CD8-positive, alpha-beta T cell (primary cell): ENCODE measurements at places on chromosomes 7 and 10.

GRCh38 chr7:117319181-117319580, 3.7 kb downstream of the WNT2 start:
- no peak for DNase-seq

GRCh38 chr7:77444123-77444522, 28.0 kb upstream of the GSAP start:
- no peak for DNase-seq

- no peak for DNase-seq
These were observed 15.6 kb downstream of the UBTD1 start for GRCh38 chr10:97514344-97514743.

GRCh38 chr10:70190581-70190980, 20.3 kb upstream of the SAR1A start:
- no peak for DNase-seq

GRCh38 chr7:13949445-13949844, 40.0 kb downstream of the ETV1 start:
- no peak for DNase-seq

DNA sequence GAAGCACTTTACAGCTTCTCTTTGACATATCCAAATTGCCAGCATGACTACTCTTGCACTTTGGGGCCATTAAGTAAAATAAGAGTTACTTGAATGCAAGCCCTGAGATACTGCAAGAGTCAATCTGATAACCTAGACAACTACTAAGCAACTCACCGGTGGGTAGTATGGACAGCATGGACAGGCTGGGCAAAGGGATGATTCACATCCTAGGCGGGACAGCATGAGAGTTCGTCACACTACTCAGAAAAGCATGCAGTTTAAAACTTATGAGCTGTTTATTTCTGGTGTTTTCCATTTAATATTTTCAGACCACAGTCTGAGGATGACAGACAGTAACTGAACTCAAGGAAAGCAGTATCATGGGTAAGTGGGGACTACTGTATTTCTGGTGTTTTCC, 84.0 kb downstream of the ORC5 start:
- no peak for DNase-seq

DNA sequence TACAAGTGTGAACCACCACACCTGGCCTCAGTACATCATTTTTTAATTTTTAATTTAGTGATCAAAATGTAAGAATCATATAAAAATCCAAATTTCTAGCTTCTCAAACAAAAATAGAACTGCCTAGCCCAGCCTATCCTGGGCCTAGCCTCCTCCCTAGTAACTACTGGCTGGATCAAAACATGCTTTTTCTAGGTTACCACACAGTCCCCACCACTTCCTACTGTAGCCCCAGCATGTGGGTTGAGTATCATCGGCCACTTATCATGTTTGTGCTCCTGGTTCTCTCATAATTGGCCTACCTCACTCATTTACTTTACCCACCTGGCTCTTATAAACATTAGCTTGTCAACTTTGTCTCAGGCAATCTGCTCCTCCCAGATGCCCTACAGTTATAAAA, 52.9 kb downstream of the DNAJC12 start:
- DNase-seq: no peak

GRCh38 chr10:27540672-27541071, 36.6 kb downstream of the RAB18 start:
- DNase-seq: no peak

- DNase-seq: no peak
These were observed 52.9 kb upstream of the ZMIZ2 start for GRCh38 chr7:44695756-44696155.

GRCh38 chr7:31493714-31494181, 20.1 kb upstream of the ITPRID1 start:
- no peak for DNase-seq

- no peak for DNase-seq
These were observed 3.9 kb upstream of the NOBOX start for GRCh38 chr7:144407266-144407931.

DNA sequence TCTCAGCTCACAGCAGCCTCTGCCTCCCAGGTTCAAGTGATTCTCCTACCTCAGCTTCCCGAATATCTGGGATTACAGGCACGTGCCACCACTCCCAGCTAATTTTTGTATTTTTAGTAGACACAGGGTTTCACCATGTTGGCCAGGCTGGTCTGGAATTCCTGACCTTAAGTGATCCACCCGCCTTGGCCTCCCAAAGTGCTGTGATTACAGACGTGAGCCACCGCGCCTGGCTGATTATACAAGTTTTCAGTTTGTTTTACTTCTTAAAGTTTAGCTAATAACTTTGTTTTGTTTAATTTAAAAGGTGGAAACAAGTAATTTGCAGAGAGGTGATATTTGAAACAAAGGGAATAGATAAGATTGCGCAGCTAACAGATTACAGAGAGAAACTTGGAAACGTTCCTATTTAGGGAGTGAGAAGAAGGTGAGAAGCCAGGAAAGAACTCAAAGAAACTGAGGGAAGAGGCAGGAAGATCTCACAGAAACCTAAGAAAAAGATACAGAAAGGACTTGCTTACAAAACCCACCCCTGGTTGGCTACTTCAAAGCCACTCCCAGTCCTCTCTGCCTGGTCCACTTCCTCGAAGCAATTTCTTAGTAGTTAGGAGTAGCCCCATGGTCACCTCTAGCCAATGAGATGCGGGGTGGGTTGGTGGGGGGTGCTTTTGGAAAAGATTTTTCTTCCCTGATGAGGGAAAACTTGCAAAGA, 15.0 kb upstream of the PDLIM1 start:
- DNase-seq: no peak

DNA sequence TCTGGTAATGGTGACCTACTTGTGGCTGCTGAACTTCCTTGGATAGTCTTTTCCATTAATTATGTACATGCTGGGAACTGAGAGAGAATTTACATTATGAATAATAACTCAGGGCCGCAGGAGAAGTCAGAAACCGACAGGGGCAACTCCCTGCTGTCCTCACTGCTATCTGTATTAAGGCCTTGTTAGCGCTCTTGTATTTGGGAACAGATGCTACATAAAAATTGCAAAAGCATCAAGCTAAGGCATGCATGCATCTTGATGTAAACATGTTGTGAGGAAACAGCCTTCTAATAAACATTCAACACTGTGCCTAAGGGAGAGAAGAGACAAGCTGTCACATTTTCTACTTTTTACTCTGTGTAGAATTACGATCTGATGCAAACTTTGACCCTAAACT, 158.4 kb downstream of the PARD3 start:
- DNase-seq: no peak

DNA sequence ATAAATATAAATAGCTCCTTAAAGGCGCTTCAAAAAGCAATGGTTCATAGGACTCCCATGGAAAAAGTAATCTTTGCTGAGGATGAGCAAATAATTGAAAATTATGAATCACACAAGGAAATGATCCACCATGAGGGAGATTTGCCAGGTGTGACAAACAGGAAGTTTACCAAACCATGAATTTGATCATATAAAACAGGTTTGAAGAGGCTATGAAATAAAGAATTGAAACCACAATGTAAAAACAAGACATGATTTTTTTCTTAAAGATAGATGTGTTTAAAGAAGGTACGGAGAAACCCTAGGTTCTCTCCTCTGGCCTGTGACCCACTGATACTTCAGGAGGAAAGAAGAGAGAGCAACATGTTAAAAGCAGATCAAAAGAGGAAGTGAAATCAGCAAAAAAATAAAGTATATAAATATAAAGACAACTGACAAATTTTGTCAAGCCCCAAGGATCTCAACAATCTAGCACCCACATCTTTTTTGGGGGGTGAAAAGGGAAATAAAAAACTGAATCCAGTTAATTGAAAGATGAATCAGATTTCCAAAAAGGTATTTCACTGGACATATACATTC, 111.3 kb upstream of the ASAH2 start:
- no peak for DNase-seq

DNA sequence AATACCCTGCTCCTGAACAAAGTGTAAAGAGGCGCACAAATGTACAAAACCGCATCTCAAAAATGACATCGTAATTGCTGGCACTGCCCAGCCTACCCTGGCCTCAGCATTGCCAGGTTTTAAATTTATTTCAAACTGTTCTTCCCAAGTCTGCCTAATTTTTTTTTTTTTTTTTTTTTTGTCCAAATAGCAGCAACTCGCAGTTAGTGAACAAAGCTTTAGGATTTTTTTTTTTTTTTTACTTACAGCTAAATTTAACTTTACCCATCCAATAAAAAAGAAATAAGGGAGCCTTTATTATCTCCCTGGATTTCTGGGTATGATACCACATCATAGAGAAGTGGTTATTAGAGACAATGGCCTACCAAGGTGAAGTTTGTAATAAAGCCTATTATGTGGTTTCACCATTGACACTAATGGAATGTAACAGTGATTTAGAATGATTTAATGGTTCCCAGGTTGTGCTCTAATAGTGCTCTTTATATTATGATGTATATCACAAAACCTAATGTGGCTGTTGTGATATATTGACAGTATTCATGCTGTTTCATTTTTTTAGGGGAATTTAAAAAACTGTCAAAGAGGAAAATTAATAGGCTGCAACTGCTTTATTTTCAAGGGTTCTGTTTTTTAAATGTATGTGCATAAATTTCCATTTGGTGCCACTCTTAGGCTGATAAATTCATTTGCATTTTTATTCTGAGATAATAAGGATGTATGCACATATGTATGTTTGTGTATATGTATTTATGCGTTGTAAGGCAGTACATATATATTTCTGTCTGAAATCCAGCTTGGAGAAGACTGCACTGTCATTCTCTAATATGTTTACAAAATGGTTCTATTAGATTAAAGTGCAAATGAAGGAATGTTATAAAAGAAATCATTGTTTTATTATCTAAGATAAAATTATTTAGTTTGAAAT, 309.0 kb downstream of the TFEC start:
- DNase-seq: no peak

GRCh38 chr7:23343102-23343501, 44.0 kb downstream of the MALSU1 start:
- DNase-seq: no peak

- no peak for DNase-seq
These were observed 95.7 kb downstream of the PLXNA4 start for GRCh38 chr7:132480534-132480933.

- DNase-seq: no peak
These were observed 364.8 kb upstream of the IGFBP3 start for GRCh38 chr7:46285878-46286277.

- no peak for DNase-seq
These were observed 88.1 kb downstream of the HIP1 start for GRCh38 chr7:75650681-75651080.

DNA sequence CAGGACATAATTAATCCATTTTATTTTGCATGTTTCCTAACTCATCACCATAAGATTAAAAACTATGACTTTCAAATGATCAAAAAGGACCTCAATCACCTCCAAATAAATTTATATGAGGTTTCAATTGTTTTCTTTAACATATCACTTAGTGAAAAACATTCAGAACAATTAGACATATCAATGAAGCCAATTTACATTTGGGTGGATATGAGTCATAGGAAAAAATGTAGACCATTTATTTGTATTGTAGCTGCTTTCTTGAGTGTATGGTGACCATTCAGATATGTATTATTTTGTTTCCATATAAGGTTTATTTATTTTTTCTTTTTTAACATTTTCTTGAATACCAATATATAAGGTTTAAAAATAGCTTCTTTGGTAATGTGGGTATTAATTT, 13.3 kb upstream of the EXOC6 start:
- no peak for DNase-seq

DNA sequence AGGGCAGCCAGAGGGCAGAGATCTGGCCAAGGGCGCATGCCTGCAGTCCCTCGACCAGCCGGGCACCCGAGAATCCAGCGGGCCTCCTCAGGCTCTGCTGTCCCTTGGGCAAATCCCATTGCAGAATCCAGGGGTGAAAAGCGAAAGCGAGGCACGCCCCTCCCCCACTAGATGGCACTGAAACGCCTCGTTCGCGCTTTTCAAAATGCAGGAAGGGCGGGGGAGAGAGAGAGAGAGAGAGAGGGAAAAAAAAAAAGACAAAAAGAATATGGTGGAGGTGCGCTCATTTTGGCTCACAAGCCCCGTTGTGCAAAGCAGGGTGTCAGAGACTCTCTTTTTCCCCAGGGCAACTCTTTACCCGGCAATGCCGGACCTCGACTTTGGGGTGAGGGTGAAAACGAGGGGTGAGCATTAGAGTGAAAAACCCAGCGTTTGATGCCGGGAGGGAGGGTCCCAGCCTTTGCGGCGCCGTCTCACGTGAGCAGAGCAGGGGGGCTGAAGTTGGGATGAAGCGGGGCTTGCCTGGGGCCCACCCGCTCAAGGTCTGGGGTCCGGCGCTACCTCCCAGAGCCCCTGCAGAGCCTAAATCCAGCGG, 2.5 kb upstream of the TMEM178B start:
- DNase-seq: peak; percentile 29

DNA sequence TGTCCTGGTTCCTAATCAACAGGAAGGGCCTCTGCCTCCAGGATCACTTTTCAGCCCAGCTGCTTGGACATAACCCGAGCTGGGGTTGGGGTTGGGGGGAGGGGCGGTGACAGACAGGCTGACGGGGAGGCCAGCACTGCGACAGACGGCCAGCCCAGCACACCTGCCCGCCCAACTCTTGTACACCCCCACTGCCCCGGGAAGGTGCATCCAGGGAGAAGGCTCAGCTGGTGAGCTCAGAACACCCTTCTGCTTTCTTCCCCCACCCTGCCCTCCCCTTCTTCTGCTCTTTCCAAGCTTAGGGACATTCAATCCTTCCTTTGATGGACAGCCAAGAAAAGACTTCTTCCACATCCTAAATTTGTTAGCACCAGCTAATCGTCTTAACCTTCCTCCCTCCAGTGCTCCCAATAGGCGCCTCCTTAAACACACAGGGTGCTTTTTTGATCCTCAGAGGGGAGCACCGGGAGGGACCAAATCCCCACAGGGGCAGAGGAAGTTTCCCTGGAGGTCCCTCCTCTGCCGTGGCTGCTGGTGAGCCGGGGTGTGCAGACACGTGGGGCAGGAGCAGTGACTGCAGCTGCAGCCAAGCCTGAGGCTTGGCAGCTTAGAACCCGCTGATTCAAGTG, 44.7 kb downstream of the COL13A1 start:
- DNase-seq: no peak

- DNase-seq: no peak
These were observed 40.2 kb upstream of the SLC26A3 start for GRCh38 chr7:107843184-107843583.

DNA sequence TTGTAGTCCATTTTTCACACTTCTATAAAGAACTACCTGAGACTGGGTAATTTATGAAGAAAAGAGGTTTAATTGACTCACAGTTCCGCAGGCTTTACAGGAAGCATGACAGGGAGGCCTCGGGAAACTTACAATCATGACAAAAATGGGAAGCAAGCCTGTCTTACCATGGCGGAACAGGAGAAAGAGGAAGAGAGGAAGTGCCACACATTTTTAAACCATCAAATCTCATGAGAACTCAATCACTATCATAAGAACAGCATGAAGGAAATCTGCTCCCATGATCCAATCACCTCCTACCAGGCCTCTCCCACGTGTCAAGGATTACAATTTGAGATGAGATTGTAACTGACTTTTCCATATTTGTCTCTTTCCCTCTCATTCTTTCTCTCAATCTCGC, 9.3 kb upstream of the PNPLA8 start:
- no peak for DNase-seq

DNA sequence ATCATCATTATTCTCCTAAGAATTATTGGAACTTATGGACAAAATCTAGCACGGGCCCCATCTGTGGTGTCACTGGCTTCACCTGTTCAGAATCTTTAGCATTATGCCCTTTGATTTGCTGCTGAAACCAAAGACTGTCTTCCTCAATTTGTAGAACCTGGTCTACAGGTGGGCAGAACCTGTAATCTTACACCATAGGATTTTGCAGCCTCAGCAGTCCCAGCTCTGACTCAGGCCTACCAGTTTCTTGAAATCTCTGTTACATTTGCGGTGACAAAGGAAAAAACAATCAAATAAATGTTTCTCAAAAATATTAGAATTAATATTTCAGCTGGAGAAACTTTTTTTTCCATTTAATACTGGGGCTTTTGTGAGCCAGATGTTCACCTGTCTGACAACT, 86.1 kb downstream of the EPDR1 start:
- DNase-seq: no peak
